Chondrocyte (in vitro differentiated cells): ENCODE measurements at places on chromosomes 2 and 18.

DNA sequence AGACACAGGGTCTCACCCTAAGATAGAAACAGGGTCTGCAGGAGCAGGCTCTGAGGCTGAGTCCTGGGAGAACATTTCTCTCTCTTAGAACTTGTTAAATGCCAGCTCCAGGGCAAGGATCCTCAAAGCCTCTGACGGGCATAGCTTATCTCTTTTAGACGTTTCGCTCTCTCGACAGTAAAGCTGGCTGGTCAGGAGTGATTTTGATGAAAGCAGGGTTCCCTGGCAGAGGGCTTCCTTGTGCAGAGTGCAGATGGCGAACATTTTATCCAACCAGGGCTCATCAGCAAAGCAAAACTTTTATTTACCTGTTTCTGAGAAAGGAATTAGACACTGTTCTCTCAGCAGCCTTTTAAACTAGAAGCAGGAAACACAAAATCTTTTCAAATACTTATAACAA is 350.8 kb downstream of the ALK start:
- no peak for DNase-seq

- DNase-seq: no peak
Measured at GRCh38 chr18:70058916-70059315, 111.2 kb upstream of the CD226 start.

GRCh38 chr2:10876394-10876793 is 35.3 kb upstream of the KCNF1 start:
- no peak for DNase-seq

DNA sequence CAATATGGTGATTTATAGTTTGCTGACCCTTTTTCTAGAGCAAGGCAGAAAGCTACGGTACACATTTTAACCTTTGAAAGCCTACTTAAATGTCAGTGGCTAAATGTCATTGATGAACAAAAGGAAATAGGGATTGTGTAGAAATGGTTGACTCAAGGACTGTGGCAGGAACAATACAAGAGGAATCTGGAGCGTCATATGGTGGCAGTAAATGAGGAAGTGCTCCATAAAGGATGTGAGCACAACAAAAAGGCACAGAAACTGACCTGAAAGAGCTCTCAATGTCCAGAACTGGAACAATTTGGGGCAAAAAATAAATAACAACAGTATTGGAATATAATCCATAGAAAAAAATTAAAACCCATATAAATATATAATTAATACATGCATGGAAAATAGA is 443.9 kb upstream of the VRK2 start:
- DNase-seq: no peak

DNA sequence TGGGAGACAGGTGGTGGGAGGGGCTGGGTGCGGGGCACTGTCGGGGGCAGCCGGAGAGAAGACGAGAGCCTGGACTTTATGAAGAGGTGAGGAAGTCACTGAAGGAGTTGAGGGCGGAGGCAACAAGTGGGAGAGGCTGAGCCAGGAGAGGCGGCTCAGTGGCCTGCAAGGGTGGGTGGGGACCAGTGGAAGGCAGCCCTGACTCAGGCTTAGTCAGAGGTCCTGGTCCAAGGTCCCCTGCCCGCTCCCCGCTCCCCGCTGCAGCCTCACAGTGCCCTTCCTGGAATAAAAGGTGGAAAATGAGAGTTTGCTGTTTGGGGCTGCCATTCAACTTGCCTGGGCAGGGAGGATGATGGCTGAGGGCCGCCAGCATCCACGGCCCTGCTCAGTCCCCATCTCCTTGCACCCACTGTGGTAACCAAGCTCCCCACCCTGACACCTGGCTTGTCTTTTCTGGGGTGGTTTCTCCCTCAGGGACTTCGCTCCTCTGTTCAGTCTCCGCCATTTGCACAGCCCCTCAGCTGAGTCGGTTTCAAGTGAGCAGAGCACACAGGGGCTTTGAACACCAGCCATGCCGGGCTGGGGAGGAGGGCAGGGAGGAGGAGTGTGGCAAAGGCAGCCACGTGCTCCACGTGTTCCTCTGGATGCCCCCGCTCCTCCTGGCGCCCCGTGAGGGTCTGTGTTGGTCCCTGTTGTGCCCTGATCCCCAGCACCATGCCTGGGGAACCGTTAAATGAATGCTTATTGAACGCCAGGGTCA is 13.7 kb upstream of the RALB start:
- no peak for DNase-seq

GRCh38 chr18:7945882-7946281 is 378.8 kb downstream of the PTPRM start:
- no peak for DNase-seq

- DNase-seq: no peak
Measured at GRCh38 chr2:29394981-29395350, 279.8 kb downstream of the CLIP4 start.

GRCh38 chr18:39184176-39184575 is 1618.6 kb upstream of the CELF4 start:
- DNase-seq: no peak

- DNase-seq: no peak
Measured at GRCh38 chr18:28766721-28767120, 589.8 kb upstream of the CDH2 start.

DNA sequence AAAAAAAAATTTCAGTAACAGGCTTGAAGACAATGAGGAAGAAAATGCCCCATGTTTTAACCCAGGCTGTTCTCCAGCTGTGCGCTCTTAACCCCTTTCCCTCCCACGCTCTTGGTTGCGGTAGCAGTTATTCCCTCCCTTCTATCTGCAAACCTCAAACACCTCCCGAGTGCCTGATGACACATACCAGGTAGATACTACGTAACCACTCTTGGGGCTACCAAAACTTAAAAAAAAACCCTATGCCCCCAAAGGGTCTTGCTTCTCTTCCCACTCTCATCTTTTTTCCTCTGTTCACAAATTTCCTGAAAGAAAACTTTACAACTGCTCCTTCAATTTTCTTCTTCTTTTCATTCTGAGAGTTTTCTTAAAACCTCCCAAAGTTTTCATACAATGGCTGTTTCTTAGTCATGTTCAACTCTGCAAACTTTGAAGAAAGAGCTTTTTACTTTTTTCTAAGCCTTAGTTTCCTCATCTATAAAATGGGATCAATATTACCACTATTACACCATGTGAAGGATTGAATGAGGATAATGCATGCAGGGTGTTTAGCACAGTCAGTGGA is 4.9 kb upstream of the DRC1 start:
- no peak for DNase-seq

- no peak for DNase-seq
Measured at GRCh38 chr2:210965472-210965871, 409.1 kb downstream of the CPS1 start.

- no peak for DNase-seq
Measured at GRCh38 chr2:84238907-84239306, 220.2 kb downstream of the SUCLG1 start.

GRCh38 chr2:216860426-216861137 is 718 bp upstream of the TNP1 start:
- no peak for DNase-seq

GRCh38 chr2:145563741-145564615 is 1044.1 kb upstream of the ZEB2 start:
- no peak for DNase-seq

- no peak for DNase-seq
Measured at GRCh38 chr18:55551227-55551626, 36.8 kb downstream of the TCF4 start.

DNA sequence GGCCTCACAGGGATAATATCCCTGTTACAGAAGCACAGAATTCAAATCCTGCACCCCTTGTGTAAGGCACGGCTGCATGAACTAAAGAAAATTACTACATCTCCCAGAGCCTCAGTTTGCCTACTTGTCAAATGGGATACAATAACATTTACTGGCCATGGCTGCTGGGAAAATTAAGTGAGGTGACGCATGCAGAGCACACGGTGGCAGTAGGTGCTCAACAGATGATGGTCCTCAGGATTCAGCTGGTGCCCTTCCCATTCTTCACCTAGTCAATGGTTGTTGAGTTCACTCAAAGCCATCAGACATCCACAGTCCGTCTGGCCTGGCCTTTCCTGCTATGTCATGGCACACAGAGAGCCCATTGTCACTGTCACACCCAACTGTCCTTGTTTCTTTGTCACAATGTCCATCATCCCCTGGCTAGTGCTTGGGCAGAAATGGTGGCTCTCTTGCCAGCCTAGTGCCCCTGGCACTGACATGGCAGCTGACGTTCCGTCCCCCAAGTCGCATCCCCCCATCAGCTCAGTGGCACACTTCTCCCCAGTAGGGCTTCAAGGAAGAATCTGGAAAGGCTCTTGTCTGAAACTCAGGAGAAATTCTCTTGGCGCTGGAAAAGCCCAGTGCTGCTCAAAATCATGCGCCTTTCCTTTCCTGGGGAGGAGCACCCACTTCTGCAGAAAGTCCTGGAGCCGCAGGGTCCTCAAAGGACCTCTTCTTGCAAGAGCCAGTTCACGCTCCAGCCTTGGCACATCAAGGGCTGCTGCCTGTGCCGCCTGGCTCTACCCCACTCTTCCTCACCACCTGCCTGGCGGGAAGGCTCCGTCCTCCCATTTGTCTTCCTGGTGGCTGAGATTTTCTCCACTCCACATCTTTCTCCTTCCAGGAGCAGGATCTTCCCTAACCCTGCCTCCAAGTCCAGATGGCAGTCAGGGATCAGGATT is 55.9 kb upstream of the SLC66A3 start:
- DNase-seq: no peak

- no peak for DNase-seq
Measured at GRCh38 chr18:45050712-45051601, 370.3 kb downstream of the SETBP1 start.

GRCh38 chr2:137232076-137232475 is 466.7 kb downstream of the THSD7B start:
- DNase-seq: no peak

GRCh38 chr2:127153691-127154158 is 46.8 kb upstream of the BIN1 start:
- no peak for DNase-seq

- DNase-seq: no peak
Measured at GRCh38 chr18:3524706-3525105, 74.7 kb downstream of the TGIF1 start.

DNA sequence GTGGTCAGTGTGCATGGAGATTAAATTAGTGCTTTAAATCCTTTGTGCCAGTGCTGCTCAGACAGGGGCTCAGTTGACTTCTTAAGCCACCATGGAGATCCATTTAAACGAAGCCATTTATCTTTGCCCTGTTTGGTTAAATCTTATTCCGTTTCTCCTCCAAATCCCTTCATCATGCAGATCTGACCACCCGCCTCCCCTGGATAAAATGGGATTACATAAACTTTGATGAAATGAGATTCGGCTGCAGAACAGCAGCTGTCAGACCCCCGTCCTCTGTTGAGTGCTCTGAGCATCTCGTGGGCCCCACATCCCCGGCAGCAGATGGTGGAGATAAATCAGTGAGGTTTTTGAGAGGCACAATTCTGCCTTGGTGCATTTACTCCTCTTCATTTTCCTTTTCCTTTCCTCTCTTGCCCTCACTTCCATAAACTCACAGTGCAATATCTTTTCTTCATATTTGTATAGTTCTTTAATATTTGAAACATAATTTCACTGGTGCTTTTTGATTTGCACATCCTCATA is 84.4 kb upstream of the TWIST2 start:
- DNase-seq: no peak

DNA sequence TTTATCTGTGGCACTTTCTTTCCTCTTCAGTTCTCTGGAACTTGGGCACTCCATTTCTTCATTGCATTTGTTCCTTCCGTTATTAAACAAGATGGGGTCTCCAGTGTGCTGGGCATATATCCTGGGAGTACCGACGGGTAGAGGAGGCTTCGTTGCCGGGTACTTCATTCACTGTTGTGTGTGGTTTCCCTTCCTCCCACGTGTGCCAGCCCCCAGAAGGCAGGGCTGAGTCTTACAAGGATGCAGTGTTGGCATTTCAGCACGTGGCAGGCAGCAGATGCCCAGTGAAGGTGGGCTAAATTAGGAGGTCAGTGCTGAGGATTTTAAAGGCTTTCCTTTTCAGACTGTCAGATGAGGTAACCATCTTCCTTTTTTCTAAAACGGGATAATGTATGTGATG is 58.6 kb downstream of the MGAT5 start:
- DNase-seq: no peak

DNA sequence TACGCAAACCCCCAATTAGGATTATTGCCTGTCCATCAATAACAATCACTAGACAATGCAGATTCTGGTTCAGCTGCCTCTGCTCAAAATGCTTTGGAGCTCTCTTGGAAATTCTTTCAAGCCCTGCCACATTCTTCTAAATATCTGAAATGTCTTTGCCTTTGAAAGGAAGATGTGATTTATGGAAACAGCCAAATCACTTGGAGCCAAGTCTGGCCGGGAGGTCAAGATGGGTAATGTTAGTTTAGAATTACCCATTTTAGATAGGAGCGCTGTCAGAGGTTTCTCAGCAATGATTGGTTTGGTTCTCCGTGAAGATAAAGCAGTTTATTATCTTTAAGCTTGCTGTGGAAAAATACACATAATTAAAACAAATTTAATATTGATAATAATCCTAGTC is 306.7 kb downstream of the SETBP1 start:
- DNase-seq: no peak

GRCh38 chr18:8812631-8813030 is 107.3 kb downstream of the MTCL1 start:
- DNase-seq: no peak

- no peak for DNase-seq
Measured at GRCh38 chr2:140274891-140275290, 1494.7 kb upstream of the NXPH2 start.

DNA sequence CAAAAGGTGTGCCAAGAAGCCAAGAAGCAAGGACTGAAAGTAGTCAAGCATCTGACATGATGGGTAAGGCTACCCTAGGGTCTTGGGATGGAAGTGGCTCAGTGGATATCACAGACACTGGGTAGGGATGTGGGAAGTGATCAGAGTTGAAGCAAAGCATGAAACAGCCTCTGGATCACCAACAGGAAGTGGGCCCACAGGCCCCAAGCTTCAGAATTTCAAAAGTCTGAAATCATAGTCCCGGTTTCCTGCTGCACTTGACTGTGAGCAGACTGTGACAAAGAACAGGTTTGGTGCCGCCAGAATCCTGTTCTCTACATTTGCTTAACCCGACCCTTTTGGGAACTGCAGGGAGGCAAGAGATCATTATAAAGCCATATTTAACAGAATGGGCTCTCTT is 57.4 kb downstream of the SP100 start:
- DNase-seq: no peak

GRCh38 chr2:48968011-48968410 is 186.3 kb downstream of the FSHR start:
- DNase-seq: no peak

DNA sequence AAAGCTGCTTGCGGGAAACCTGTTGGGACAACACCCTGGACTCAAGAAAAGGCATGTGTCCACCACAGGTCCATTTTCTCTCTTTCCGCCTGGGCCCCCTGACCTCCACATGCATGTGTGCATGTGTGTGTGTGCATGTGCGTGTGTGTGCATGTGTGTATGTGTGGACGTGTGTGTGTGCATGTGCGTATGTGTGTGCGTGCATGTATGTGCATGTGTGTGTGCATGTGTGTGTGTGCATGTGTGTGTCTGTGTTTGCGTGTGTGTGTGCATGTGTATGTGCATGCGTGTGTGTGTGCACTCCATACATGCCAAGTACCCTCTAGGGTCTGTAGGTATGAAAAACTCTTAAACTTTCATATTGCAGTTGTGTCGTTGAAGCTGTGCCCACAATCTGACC is 16.3 kb downstream of the CAPN14 start:
- DNase-seq: no peak

GRCh38 chr2:130769343-130769907 is 14.1 kb downstream of the AMER3 start:
- no peak for DNase-seq

- DNase-seq: no peak
Measured at GRCh38 chr18:62702259-62702658, 13.1 kb upstream of the PHLPP1 start.
